ENCODE measurements at places on chromosomes 12 and 14.

DNA sequence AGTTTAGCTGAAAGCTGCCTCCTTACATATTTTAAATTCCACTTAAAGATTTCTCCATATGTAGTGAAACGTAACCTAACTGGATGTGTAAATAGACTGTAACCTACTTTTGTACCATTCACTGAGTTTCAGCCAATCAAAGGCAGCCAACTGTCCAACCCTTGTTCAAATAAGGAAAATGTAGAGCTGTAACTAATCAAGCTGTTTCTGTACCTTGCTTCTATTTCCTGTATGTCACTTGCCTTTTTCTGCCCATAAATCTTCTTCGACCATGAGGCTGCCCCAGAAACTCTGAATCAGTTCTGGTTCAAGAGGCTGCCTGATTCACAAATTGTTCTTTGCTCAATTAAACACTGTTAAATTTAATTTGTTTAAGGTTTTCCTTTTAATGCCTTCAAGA lies 6.3 kb downstream of the SLC7A8 start:
- DNase-seq: no peak

GRCh38 chr12:129911428-129912049 lies 7.7 kb upstream of the TMEM132D start:
- no peak for DNase-seq

DNA sequence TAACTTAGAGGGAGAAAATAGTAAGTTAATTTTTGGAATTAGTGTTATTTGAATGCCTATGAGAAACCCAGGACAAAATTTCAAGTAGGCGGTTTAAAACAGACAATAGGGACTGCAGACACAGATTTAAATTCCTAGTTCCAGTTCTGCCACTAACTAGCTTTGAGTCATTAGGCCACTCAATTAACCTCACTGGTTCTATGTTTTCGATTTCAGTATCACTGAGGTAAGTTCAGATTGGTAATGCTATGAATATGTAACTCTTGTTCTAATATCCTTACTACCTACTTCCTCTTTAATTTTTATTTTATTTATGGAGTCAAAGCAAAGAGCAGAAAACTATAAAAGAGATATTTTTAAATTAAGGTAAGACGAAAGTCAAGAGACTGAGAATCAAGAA lies 52.6 kb downstream of the GALC start:
- DNase-seq: no peak

- DNase-seq: peak; percentile 77
Observed at GRCh38 chr12:14771651-14772137, 31.6 kb downstream of the WBP11 start.

Measured in CD4-positive, alpha-beta T cell treated with Interleukin-6 for 4 hours (primary cell).